ENCODE measurements at places on chromosomes 11 and 22.

DNA sequence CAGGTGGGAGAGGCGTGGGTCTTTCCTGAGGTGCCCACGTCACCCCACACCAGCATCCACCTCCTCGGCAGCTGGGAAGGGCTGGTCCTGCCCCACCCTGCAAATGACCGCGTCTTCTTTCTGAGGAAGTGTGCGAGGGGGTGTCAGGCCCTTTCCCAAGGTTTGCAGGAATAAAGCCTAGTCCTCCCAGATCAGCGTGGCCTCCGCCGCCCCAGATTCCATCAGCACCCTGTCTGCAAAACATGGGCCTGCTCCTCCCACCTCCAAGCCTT lies 14.4 kb upstream of the SLC39A13 start:
- no peak for DNase-seq

GRCh38 chr11:44943118-44943517 lies 7.6 kb downstream of the TP53I11 start:
- DNase-seq = no peak

GRCh38 chr22:39666926-39667325 lies 96.4 kb downstream of the CACNA1I start:
- no peak for DNase-seq

DNA sequence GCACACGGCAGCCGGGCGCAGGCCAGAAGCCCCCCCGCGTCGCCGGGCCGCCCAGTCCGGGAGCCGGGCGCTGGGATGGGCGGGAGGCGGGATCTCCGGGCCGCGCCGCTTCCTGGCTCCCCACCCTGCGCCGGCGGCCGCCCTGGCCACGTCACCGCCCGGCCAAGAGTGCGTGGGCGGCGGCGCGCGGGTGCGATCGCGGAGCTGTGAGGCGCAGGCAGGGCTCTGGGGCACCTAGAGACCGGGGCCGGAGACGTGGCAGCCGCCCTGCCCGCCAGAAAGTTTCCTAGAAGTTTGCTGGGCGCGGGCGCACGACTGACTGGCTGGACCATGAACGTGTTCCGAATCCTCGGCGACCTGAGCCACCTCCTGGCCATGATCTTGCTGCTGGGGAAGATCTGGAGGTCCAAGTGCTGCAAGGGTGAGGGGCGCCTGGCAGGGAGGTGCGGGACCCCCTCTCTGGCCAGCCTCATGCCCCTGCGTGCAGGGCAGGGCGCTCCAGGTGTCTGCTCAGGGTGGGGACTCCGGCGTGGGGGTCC lies at the start of gene KDELR3:
TSS of gene KDELR3 (plus strand) at position 193 of the 539 bp plus-strand sequence. CDS start at position 331, 138 bp downstream.
- no peak for DNase-seq

DNA sequence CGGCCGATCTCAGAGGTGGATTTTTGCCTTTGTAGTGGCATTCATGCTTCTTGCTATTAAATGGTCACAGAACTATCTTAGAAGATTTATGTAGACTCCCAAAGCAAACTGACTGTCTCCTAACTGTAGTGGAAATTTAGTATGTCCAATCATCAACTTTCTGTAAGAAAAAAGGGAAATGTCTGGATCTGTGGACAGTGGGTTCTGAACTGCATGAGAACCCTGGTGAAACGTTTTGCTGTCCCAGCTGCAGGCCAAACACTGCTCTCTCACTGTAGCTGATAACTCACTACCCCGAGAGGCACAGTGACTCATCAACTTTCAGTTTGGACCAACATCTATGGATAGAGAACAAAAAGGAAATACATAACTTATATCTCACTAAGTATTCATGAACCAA lies 387.1 kb downstream of the SOX6 start:
- peak; percentile 52 for DNase-seq

- no peak for DNase-seq
These were observed 42.3 kb upstream of the HTATIP2 start for GRCh38 chr11:20321177-20321576.

- no peak for DNase-seq
These were observed 116.0 kb upstream of the ANO1 start for GRCh38 chr11:69962152-69962551.

- no peak for DNase-seq
These were observed 36.1 kb upstream of the NNMT start for GRCh38 chr11:114260077-114260476.

- no peak for DNase-seq
These were observed 24.6 kb upstream of the GRAMD4 start for GRCh38 chr22:46595545-46595944.

DNA sequence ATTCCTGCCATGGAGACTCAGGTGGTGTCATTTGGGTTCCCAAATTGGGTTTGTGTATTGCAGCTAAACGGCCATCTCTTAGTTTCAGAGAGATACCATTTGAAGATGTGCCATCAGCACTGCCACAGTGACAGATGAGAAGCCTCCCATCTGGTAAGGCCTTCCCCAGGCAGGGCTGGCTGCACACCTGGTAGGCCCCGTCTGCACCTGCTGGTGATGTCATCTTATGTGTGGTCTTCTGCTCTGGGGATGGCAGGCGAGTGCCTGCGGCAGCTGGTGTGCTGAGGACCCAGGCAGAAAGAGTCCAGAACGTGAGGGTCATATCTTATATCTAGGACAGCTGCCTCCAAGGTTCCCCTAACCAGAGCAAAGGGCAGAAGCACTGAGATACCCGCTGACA lies 100.6 kb downstream of the CSNK2A3 start:
- no peak for DNase-seq

DNA sequence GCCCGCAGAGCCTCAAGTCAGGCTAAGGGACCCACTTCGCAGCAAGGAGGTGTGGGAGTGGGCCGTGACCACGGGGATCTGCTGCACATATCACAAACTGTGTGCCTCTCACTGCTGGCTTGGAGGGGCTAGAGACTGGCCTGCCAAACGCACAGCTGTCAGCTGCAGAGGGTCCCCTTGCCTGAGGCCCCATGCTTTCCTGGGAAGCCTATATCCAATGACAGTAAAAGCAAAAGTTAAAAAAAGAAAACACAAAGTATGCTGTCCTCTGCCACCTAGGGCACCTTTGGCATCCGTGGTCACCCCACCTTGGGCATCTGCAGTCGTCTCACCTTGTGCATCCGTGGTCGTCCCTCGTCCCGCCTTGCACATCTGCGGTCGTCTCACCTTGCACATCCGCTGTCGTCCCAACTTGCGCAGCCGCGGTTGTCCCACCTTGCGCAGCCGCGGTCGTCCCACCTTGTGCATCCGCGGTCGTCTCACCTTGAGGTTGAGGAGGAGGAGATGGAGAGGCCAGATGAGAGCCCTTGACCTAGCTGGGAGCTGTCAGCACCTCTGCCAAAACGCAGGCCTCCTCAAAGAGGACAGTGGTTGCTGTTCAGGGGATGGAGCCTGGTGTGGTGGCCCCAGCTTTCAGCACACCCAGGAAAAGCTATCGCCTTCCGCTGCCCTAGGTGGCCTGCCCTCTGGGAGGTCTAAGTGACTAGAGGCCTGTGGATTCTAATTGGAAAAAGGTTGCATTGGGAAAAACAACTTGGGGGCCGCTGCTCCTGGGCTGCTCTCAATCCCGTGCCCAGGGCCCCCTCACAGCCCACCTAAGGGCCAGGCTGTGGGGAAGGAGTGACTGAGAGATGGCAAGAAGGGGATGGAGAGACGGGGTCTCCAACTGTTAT lies 90.5 kb downstream of the MYEOV start:
- DNase-seq = peak; percentile 84

DNA sequence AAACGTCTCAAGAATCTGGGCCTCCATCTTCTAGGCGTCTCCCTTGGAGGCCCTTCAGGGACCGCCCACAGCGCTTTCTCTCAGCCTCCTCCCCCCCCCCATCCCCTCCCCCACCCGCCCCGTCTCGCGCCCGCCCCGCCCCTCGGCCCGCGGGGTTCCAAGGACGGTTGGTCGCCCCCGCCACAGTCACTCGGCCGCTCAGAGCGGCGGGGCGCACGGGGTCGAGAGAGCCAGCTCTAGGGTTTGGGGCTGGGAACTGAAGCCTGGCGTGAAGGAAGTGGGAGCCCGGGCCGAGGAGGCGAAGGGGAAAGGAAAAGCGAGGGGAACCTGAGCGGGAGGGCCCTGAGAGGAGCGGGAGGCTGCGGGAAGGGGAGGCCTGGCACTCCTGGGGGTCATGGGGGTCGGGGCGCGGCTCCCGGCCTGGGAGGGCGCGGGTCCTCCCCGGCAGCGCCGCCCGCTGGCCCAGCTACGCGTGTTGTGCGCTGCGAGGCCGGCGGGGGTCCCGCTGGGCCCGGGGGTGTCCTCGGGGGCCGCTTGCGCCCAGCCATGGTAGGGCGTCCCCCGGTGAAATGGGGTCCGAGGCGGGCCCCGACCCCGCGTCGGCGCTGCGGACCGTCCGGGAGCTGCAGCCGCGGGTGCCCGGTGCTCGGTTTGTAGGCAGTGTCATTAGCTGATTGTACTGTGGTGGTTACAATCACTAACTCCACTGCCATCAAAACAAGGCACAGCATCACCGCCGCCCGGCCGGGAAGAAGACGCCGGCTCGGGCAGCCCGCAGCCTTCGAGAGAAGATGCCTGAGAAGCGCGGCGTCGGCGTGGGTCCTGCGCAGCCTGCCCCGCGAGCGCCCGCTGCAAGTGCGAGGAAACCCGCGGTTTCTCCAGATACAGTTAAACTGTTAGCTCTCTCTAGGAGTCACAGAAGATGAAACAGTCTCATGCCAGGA lies at the start of gene BTG4:
TSS of gene BTG4 (minus strand) at position 91 of the 944 bp plus-strand sequence. CDS start 13,610 bp downstream, outside the sequence.
- no peak for DNase-seq

- peak; percentile 80 for DNase-seq
These were observed 79.5 kb downstream of the ST3GAL4 start for GRCh38 chr11:126434950-126435335.

DNA sequence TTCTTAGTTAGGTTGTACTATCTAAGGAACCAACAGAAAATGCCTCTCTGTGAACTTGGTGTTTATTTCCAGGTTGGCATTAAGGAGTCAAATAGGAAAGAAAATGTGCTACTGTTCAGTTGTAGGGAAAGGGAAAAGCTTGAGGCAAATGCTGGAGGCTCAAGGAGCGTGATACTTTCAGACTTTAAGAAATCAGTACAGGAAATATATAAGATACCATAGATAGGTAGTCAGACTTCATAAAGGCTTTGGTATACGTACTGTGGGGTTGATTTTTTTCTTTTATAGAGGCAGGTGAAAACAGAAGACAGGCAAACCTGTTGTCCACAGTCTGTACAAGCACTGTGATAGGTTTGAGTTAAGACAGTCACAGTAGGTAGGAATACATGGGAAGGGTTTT lies 30.8 kb downstream of the EP300 start:
- DNase-seq = no peak

- DNase-seq = no peak
These were observed 125.1 kb downstream of the WT1 start for GRCh38 chr11:32310214-32310601.

DNA sequence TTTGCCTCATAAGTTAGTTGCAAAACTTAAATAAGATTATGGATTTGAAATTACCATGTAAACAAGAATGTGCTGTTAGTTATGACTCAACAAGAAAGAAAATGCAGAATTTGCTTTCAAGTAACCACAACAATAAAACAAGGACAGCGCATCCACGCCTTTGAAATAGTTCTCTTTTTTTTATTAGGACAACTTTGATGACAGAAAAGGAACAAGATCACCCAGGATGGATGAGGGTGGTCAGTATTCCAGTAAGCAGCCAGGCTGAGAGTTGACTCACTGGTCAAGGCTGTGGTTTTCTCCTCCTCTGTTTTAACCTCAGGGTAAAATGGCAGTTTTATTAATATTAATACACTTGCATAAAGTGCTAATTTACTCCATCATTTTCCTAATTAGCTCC lies 544.4 kb downstream of the OPCML start:
- no peak for DNase-seq

DNA sequence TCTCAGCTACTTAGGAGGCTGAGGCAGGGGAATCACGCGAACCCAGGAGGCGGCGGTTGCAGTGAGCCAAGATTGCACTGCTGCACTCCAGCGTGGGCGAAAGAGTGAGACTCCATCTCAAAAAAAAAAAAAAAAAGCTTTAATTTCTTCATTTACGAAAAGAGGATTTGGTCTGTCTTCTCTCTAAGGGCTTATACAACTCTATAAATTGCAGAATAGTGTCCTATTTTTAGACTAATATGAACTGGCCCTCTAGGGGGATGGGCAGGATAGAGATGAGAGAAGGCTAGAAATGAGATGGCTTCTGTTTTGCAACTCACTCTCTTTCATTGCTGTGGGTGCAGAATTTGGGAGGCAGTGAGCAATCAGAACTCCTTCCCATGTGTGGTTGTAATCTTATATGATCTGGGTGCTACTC lies 11.3 kb downstream of the MAML2 start:
- no peak for DNase-seq

DNA sequence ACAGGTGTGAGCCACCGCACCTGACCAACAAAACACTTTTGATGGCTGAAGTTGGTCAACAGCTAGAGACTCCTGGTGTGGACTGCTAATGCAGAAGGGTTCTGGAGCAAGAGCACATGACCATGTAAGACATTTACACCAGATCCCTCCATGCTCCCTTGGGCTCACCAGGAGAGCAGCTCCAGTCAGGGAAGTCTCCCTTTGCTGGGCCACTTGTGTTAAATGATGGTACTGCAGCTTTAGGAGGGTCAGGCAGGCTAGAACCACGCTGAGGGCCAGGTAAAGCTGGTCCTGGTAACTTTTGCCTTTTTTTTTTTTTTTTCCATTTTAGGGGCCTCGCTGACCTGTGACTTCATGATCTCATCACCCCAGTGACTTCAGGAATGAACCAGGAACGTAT lies 146.4 kb downstream of the FBXO7 start:
- no peak for DNase-seq

- no peak for DNase-seq
These were observed 9.3 kb upstream of the MIAT start for GRCh38 chr22:26648011-26648497.

- no peak for DNase-seq
These were observed 48.3 kb upstream of the JAM3 start for GRCh38 chr11:134020598-134020997.

GRCh38 chr11:18791969-18792628 lies 501 bp upstream of the PTPN5 start:
- no peak for DNase-seq

GRCh38 chr22:30783021-30783420 lies 88.3 kb downstream of the OSBP2 start:
- DNase-seq = no peak

- no peak for DNase-seq
These were observed 64.5 kb upstream of the PHOX2A start for GRCh38 chr11:72308226-72309073.

DNA sequence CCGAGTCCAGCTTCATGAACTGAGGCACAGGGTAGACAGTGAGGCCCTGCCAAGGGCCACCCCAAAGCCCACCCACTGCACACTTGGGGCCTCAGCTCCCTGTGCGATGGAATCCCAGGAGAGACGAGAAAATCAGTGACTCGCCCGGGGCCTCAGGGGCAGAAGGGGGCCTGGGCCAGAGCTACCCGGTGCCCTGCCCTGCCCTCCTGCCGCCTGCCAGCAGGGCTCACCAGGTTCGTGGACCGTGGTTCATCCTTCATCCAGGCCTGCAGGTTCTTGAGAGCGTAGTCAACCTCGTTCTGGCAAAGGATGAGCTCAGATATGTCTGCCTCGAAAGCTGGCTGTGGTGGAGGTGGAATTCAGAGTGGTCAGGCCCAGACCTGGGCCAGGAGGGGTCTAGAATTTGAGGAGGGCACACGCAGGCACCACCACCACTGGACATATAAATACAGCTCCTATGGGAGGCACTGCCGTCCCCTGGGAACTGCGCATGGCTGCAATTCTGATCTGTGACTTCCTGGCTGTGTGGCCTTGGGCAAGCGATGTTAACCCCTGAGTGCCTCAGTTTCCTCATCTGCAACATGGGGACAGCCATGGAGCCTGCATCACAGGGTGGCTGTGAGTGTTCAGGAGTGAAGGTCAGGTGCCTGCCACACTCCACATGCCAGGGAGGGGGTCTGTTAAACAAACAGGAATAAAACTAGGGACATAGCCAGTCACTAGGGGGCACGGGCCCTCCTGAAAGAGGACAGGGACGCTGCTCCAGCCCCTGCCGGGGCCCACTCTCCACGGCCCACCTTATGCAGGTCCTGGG lies 7.5 kb downstream of the ALDH3B2 start:
- DNase-seq = peak; percentile 76
